ENCODE measurements at places on chromosomes 4 and X.
A peak's percentile ranks its signal among the peaks of the same experiment; 100 is the strongest.

GRCh38 chr4:59553063-59553720 is 1646.9 kb upstream of the ADGRL3 start:
- peak; percentile 3 for DNase-seq

GRCh38 chr4:89026542-89026941 is 30.4 kb downstream of the FAM13A start:
- DNase-seq, result no peak

- DNase-seq, result no peak
Observed at GRCh38 chr4:2362266-2363055, 56.0 kb downstream of the ZFYVE28 start.

DNA sequence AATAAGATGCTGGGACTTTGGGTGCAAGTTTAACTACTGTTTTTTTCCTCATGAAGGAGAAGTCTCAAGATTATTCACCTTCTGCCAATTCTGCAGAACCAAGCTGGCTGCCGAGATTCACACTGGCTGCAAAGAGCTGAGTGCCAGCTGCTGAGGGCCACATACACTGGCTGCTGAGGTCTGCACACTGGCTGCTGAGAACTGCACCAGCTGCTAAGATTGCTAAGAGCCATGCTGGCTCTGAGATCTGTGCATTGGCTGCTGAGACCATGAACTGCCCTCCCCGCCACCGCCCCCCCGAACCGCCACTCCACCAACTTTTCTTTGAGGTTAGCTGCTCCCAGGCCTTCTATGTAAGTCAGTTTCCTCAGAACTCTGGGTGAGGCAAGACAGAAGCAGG is 330.3 kb downstream of the CBLL2 start:
- no peak for DNase-seq

DNA sequence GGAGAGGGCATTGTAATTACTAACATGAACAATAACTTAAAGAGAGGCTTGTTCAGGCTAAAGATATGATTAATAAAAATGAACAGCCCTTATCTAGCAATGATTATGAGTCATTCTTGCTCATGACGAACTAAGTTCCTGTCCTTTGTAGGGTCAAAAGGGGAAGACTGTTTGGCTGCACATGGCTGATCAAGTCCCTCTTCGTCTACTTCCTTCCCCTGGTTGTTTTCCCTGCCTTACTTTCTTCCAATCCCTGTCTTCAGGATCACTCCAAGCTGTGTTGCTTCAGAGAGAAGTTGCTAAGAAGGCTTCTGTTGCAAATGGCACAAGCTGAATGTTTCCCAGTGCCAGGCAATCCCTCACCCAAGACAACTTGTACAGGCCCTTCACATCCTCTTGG is 115.0 kb upstream of the HS3ST1 start:
- DNase-seq, result peak; percentile 62

GRCh38 chrX:16963216-16963615 is 16.8 kb downstream of the REPS2 start:
- no peak for DNase-seq

GRCh38 chrX:16867947-16868346 is 2.2 kb downstream of the RBBP7 start:
- no peak for DNase-seq

- no peak for DNase-seq
Observed at GRCh38 chr4:7542781-7543180, 108.1 kb upstream of the PSAPL1 start.

- DNase-seq, result peak; percentile 73
Observed at GRCh38 chr4:109998867-109999584, 86.3 kb downstream of the EGF start.

DNA sequence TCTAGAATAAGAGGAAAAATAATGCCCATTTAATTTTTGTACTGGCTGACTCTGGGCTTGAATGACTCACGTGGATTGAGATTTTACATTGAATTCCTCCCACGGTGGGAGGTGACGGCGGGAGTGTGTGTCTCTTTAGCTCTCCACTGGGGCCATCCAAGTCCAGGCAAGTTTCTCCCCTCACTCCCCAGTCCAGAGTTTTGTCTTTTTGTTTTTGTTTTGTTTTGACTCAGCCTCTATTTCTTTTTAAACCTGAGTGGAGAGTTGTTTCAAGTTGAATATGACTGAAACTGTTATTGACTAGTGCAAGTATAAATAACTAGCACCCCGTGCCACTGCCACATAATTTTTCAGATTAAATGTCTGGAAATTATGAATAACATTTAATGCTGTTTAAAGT is 13.6 kb downstream of the CHST7 start:
- DNase-seq, result peak; percentile 83

DNA sequence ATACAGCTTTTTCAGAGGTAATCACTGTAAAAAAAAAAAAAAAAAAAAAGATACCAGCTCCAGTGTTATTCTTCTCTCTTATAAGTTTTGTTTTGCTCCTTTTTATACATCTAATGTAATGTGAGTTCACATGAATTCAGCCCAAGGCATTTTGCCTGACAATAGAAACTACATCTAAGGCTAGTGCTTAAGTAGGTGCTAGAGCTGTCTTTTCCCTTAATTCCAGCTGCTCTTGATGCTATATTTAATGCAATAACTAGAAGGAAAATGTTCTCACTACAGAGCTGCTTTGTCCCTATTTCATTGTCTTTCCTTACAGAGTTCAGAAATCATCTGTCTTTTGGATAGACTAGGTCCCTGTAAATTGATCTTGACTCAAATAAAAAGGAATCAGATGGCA is 150.1 kb downstream of the NAA11 start:
- no peak for DNase-seq

DNA sequence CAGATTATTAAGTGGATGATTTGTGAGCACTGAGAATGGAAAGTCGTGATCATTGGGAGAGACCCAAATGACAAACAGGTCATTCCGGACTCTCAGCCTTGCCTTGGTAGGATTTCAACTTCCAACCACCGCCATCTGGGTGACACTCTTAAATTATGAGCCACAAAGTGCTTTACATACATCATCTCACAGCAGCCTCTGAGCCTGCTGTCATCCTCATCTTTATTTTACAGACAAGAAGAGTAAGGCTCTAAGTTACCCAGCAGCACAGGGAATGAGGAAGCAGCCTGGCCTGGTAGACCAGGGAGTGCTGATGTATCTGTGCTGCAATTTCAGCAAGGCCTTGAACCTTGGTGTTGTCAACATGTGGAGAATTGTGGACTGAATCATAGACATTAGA is 105.8 kb upstream of the TRIM2 start:
- no peak for DNase-seq

GRCh38 chr4:109801895-109802319 is at the start of gene CFI:
TSS of gene CFI (minus strand) at chr4:109801999. CDS start at chr4:109801971, 28 bp downstream.
- DNase-seq, result peak; percentile 25

DNA sequence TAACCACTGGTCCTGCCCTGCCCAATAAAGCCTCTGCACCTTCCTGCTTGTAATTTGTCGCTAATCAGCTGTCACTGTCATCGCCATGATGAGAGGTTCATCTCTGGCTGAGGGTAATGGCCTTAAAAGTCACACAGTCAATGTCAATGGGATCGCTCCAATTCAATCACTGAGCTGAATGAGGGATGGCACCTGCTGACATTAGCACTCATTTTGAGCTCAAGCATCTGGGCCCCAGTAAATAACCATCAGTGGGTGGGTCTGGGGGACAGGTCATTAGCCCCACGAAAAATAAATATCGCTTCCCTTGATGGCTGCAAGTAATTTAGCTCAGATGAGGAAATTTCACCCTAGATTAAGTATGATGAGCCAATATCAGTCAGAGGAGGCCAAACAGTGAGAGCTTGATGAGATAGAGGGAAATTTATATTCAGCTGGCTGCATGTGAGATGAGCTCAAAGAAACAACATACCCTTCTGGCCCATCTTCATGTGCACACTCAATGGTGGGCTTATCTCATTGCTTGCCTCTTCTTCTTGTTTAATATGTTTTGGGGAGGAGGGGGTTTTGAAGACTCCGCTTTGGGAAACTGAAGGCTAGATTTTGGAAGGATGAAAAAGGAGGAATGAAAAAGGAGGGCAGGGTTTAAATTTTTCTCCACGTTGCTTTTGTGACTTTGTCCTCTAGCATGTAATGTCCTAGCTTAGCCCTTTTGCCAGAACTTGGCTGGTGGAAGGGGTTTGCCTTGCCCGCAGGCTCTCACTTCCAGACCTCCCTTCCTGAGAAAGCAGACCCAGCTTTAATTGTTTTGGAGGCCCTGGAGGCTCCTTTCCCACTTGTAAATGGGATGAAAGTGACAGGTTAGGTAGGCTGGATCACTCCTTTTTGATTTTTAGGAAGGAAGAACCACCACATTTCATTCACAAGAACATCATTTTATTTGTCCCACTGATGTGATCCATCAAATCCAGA is 84.8 kb upstream of the PAQR3 start:
- no peak for DNase-seq

DNA sequence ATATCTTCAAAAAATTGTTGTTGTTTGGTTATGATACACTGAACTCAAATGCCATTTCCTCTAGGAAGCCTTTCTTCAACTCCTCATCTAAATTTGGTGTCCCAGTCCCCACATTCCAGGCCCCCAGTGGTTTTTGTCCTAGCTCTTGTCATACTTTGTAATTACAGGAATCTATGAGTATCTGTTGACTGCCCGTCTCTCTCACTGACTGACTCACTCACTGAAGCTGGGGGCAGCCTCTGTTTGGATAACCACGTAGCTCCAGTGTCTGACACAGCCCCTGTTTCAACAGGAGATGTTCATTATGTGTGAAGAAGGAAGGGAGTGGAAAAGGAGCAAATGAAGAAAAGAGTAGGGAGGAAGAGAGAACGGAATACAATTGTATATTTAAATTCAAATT is 284.1 kb upstream of the TENM3 start:
- peak; percentile 87 for DNase-seq
